ENCODE measurements at places on chromosomes 2 and 18.

GRCh38 chr2:158112992-158113391 is 11.3 kb downstream of the UPP2 start:
- no peak for DNase-seq

DNA sequence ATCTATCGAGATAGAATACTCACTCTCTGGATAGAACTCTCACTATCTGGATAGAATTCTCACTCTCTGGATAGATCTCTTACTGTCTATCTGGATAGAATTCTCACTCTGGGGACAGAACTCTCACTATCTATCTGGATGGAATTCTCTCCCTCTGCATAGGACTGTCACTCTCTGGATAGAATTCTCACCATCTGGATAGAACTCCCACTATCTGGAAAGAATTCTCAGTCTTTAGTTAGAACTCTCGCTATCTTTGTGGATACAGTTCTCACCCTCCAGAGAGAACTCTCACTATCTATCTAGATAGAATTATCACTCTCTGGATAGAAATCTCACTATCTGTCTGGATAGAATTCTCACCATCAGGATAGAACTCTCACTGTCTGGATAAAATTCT is 16.5 kb downstream of the ABCG8 start:
- DNase-seq, result no peak

DNA sequence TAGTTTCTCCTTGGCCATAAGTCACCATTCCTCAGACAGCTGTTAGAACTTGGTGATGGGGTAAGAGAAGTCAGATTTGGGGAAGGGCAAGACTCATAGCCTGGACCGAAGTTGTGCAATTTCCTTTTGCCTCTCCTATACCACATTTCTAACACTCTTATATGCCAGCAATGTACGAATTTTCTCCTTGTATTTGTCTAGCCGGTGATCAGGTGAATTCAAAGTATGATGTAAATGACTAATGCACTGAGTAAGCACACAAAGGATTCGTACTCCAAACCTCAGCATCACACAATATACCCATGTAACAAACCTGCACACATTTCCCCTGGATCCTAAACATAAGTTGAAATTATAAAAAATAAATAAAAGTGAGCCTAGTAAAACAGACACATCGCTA is 1143.5 kb upstream of the CELF4 start:
- DNase-seq, result no peak

DNA sequence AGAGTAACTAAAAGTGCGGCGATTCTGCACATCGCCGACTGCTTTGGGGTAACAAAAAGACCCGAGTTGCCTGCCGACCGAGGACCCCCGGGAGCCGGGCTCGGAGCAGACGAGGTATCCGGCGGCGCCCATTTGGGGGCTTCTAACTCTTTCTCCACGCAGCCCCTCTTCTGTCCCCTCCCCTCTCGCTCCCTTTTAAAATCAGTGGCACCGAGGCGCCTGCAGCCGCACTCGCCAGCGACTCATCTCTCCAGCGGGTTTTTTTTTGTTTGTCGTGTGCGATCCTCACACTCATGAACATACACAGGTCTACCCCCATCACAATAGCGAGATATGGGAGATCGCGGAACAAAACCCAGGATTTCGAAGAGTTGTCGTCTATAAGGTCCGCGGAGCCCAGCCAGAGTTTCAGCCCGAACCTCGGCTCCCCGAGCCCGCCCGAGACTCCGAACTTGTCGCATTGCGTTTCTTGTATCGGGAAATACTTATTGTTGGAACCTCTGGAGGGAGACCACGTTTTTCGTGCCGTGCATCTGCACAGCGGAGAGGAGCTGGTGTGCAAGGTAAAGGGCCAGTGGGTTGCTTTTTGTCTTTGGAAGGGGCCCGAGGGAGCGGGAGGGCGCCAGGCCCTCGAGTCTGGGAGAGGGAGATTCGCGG is 1.4 kb downstream of the TRIB2 start:
- DNase-seq, result no peak

- no peak for DNase-seq
Measured at GRCh38 chr2:74293191-74293991, 49.8 kb downstream of the SLC4A5 start.

DNA sequence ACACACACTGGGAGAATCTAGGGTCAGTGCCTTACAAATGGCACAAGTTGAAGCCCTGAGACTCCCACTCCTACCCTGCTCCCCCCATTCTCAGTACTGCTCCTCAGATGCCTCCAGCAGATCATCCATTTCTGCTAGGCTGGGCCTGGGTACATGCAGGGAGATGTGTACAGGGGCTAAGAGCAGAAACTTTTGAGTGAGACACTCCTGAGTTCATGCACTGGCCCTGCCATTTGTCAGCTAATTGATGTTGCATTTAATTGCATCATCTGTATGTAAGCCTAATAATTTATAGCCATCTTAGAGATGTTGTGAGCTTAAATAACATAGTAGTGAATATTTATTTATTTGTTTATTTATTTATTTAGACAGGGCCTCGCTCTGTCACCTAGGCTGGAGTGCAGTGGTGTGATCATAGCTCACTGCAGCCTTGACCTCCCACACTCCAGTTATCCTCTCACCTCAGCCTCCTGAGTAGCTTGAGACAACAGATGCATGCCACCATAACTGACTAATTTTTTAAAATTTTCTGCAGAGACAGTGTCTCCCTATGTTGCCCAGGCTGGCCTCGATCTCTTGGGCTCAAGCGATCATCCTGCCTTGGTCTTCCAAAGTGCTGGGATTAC is 4.8 kb upstream of the CASP8 start:
- no peak for DNase-seq

DNA sequence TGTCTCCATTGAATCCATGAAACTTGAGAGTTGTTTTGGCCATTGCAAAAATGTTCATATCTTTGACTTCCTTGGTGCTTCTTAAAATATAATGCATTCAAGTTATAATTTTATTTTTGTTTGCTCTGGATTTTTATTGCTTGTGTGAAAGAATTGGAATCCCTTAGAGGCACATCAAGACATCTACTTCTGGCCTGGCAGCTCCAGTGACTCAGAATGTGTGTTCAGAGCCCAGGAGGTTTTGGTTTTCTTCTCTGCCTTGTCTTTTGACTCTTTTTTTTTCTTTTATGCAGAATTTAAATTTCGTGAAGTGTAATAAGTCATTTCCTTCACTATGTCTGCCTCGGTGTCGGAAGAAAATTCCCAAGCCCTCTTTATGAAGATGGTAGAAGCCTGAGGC is 180.2 kb downstream of the LTBP1 start:
- DNase-seq, result no peak

- no peak for DNase-seq
Measured at GRCh38 chr2:85259879-85260278, 67.9 kb downstream of the TGOLN2 start.

GRCh38 chr2:14615760-14616159 is 16.8 kb upstream of the LRATD1 start:
- DNase-seq, result no peak

Data from progenitor cell of endocrine pancreas (in vitro differentiated cells).